ENCODE measurements at places on chromosomes 6 and 20.

DNA sequence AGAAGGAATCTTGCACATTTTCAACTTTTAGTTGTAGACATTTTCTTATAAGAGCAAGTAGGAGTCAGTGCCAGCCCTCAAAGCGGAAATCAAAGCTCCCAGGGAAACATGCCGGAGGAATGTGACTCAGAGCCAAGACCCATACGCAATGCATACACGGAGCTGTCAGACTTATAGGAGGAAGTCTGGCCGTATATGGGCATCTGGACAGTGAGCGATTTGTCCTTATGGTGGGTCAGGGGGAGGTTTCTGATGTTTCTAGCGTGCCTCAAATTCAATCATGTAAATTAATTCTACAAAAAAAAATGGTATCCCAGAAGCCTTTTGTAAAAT is 3.6 kb upstream of the CCN2 start:
- no peak for DNase-seq

GRCh38 chr20:53033176-53033575 is 61.0 kb downstream of the TSHZ2 start:
- DNase-seq: no peak

- DNase-seq: no peak
Measured at GRCh38 chr6:47529734-47530133, 52.1 kb downstream of the CD2AP start.

DNA sequence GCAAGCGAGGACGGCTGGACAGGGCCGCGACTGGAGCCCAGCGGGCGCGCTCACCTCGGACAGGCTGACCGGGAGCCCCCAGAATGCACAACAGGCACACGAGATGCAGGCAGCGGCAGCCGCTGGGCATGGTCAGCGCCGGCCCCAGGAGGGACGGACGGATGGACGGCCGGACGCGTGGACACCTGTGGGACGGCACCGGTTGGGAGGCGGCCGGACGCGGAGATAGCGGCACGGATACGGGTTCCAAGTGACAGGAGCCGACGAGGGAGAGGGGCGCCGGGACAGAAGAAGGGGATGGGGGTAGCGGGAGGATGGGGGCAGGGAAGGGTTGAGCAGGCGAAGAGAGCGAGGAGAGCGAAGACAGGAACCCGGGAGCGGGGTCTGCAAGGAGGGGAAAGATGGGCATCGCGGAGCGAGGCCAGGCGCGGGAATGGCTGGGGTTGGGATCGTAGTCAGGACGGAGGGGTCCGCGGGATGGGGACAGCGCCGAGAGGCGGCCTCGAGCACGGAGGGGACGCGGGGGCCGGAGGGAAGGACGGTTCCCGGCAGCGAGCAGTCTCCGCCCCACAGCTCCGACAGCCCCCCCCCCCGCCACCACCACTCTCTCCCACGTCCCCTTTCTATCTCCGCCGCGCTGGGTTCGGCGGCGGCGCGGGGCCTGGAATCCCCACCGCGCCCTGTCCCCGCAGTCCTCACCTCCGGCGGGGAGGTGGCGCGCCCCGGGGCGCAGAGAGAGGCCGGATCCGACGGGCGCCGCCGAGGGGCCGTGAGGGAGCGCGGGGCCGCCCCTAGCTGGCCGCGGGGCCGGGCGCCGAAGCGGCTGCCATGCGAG is 435 bp downstream of the DLK2 start:
- peak; percentile 4 for DNase-seq

DNA sequence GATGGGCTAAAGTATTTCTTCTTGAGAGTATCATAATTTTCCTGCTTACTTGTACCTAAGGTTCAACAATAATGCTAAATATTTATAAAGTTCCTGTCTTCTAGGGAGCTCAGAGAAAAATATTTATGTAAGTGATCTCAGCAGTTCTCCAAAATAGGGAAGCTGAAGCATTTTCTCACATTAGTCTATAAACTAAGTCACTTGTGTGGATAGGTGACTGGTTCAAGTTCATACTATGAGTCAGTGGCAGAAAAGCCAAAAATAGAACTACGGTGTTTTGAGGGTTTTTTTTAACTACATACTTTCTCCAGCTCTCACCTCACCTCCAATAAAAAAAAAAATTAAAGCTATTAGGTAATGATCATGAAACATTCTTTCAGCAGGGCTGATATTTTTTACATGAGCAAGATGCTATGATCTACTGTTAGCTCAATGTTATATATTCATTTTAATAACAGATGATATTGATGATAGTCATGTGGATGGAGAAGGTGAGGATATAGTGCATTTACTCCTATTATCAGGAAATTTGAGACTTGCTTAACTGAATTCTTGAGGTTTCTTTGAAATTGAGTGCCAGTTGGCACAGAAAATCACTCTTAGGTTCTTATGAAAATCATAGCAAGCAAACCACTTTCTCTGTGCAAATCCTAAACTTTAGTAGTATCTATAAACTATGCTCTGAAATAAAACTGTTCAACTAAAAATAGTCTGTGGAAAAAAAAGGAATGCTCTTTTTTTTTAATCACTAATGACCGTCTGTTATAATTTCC is 4.1 kb upstream of the MOXD1 start:
- DNase-seq: no peak

Data from stimulated activated CD8-positive, alpha-beta memory T cell treated with anti-CD3 and anti-CD28 coated beads, Interleukin-4, amount 100 ng/mL, for 1 hour (primary cell).